Type B pancreatic cell (in vitro differentiated cells): ENCODE measurements at places on chromosomes 2 and 18. TPM values are rescaled to one million over a fixed set of nuclear protein-coding genes. Genes with fewer than 3 reads are reported as not detected.

DNA sequence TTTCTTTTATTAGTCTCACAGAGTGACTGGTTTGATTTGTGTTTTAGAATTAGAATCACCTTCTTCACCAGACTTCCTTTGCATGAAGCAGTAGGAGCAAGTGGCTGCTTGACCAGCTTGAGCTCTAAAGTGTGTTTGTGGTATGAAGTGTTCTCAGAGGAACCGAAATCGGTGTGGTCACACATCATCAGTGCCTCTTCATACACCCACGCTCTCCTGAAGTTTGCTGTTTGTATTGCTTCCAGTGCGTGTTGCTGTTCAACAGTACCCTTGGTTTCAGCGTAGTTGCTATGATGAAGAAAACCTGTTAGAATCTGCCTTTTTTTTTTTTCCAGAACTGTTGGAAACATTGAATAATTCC, 77.9 kb downstream of the LIMS1 start:
- DNase-seq: no peak

DNA sequence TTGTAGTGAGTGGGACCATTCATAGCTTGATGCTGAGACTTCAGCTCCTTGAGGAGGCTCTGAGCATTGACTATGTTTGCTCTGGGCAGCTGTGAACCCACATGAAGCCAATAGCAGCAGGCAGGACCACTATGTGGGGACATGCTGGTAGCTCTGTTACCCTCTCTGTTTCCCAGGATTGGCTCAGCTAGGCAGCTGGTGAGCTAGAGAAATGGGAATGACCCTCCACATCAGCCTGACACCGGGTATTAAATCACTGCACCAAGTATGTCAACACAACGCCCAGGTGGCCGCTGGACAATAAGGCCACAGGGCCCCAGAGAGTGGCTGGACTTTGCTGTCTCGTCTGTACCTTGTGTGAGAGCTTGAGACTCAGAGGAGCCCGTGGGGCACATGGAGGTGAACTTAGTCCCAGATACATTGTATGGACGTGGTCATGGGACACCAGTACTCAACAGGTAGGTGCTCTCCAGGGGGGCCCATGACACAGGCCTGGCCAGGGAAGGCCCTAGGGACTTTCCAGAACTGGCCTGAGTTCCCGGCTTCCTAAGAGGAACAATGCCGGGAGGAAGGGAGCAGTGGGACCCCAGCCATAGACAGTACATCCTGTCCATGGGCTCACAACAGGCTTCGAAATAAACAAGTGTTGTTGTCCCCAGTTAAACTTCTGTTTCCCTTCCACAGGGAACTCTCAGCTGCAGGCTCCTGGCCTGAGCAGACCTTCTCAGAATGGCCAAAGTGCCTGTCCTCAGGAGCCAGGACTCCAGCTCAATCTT, 35.2 kb downstream of the HS1BP3 start:
- DNase-seq: no peak

Gene ASPRV1
- total RNA-seq: 0.67 and 1.3 TPM in 2 replicates

DNA sequence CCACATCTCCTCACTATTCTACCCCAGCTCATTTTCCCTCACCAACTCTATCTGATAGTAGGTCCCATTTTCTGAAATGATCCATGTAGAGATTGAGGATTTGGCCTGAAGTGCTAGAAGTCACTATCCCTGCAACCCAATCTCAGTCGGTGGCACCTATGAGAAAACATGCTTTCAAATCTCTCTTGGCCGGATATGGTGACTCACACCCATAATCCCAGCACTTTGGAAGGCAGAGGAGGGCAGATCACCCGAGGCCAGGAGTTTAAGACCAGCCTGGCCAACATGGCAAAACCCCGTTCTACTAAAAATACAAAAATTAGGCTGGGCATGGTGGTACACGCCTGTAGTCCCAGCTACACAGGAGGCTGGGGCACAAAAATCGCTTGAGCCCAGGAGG, 19.1 kb upstream of the MARCHF4 start:
- DNase-seq: no peak

Gene FAM117B
- total RNA-seq: 11.5 and 21.4 TPM in 2 replicates

DNA sequence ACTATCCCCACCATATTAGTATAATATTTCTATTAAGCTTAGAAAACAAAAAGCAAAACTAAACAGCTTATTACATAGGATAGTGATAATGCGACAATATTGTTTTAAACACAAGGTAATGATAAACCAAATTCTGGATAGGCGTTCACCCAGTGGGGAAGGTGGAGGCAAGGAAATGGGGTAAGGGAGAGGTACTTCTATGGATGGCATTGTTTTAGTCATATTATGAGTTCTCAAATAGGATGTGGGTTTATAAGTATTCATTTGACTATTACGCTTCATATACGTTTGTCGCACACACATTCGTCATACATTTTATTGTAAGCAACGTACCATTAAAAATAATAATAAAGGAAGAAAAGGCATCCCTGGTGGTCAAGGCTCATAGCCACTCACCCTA, 88.8 kb upstream of the DNMT3A start:
- DNase-seq: no peak

Gene SCYGR7
- not detected in 2 replicates for total RNA-seq

GRCh38 chr2:21642647-21643046, 518.9 kb downstream of the TDRD15 start:
- no peak for DNase-seq

DNA sequence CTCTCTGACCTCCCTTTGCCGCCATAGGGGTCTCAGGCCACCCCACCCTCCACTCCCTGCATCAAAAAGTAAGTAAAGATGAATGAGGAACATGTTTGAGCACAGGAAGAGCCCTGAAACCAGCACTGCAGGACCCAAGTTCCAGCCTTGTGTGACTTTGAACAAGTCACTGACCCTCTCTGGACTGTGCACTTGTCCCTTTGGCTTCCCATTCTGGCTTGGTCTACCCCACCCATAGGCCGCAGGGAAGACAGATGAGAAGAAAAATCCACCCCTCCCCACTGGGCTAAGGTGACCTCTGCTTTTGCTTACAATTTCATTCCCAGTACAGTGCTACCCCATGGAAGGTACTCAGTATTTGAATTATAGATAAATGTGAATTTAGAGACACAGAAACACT, 43.8 kb downstream of the TMEM17 start:
- DNase-seq: no peak

DNA sequence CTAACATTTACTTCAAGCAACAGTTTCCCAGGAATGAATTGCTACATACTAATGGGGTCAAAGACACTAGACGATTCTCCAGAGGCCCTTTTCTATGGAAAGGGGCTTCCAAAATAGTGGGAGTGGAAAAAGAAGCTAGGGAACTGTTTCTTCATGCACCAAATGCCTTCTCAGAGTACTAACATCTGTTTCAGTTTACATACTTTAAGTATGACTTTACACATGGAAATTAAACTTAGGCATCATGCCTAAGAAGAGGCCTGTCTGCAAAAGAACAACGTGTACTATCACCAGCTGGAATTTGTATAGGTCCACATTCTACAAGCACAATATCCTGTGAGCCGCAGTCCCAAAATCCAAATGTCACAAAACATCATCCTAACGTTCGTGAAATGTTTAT, 29.4 kb upstream of the WDR75 start:
- DNase-seq: no peak

DNA sequence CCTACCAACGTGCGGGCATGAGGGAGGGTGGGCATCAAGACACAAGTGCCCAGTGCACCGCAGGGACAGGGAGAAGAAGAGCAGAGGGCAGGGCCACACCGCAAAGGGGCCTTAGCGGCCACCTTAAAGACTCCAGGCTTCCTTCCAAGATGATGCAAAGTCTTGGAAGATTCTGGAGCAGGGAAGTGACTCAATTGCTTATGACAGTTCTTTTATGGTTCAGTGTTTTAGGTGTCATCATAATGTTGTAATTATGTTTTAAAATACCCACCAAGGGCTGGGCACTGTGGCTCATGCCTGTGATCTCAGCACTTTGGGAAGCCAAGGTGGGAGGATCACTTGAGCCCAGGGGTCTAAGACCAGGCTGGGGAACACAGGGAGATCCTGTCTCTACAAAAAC, 44.5 kb upstream of the SEMA4C start:
- no peak for DNase-seq

Gene FAM124B
- total RNA-seq: not detected in 2 replicates
